ENCODE measurements at places on chromosomes 7 and 10.
A peak's percentile ranks its signal among the peaks of the same experiment; 100 is the strongest.

- no peak for DNase-seq
- H3K27me3 ChIP-seq = no peaks in the 10 kb centered on the region
- no peak overlapping the region for H3K27ac ChIP-seq
- H3K4me1 ChIP-seq = no peaks in the 10 kb centered on the region
- H3K36me3 ChIP-seq = no peaks in the 10 kb centered on the region
These were observed 71.6 kb upstream of the ZPBP start for GRCh38 chr7:50164559-50165170.

DNA sequence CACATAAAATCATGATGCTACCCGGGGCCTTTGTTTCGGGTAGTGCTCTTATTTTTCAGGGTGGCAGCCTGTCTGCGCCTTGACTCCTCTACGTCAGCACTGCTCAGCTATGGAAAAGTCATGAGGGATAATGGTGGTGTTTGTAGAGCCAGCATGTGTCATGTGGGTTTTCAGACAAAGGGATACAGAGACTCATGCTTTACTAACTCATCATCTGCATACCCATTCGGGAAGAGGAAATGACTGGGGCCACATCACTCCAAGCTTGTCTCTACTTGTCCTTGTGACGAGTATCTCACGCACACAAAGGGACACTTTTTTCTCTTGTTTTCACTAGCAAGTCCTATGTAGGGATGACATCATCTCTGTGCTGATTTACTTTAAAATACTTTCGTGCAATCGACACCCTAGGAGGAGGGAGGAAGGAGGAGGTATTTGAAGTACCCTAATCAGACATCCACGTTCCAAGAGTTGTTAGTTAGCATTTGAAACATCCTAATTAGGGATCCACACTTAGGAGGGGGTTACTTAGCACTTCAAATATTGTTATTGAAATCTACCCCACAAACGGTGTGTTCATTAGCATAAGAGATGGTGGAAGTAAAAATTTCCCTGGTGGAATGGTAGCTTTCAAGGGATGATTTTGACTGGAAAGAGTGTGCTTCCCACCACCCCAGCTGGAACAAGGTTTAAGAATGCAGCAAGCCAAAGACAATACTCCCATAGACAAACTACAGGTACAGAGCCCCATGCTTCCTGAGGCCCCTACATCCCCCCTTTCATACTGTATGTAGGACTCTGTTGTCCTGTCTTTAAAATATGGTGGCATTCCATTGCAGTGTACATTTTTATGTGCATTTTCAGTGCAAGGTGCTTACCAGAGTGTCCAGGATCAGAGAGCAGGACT is 52.0 kb downstream of the THNSL1 start:
- DNase-seq = no peak
- H3K4me1 ChIP-seq = no peaks in the 10 kb centered on the region
- H3K36me3 ChIP-seq = no peaks in the 10 kb centered on the region
- H3K4me3 ChIP-seq = no peak overlapping the region

DNA sequence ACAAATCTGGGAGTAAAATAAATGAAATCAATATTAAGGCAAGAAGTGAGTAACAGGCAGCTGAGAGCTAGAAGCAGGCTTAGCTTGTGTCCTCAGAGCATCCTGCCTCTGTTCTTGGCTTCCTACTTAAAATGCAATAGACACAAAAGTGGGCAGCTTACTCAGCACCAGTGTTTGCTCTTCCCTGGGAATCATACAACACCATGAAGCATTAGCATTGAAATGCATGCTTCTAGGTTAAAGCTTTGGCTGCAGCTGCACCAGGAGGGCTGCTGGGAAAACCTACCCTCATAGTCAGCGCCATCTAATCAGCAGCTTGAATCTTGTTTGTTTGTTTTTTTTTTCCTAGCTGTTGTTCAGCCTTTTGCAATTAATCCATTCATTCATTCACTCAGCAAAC is 104.2 kb upstream of the VWC2 start:
- H3K4me1 ChIP-seq = no peaks in the 10 kb centered on the region
- H3K36me3 ChIP-seq = no peaks in the 10 kb centered on the region
- peaks cover 3% of the 10 kb centered on the region for H3K27me3 ChIP-seq
- DNase-seq = no peak

GRCh38 chr10:89466599-89467035 is 52.2 kb downstream of the IFIT5 start:
- H3K4me1 ChIP-seq = peaks cover 13% of the 10 kb centered on the region
- DNase-seq = no peak
- H3K27ac ChIP-seq = peak overlapping the region; percentile 70
- no peaks in the 10 kb centered on the region for H3K27me3 ChIP-seq
- H3K36me3 ChIP-seq = no peaks in the 10 kb centered on the region

GRCh38 chr10:115814542-115814941 is 458.5 kb downstream of the GFRA1 start:
- DNase-seq = no peak
- H3K36me3 ChIP-seq = no peaks in the 10 kb centered on the region

DNA sequence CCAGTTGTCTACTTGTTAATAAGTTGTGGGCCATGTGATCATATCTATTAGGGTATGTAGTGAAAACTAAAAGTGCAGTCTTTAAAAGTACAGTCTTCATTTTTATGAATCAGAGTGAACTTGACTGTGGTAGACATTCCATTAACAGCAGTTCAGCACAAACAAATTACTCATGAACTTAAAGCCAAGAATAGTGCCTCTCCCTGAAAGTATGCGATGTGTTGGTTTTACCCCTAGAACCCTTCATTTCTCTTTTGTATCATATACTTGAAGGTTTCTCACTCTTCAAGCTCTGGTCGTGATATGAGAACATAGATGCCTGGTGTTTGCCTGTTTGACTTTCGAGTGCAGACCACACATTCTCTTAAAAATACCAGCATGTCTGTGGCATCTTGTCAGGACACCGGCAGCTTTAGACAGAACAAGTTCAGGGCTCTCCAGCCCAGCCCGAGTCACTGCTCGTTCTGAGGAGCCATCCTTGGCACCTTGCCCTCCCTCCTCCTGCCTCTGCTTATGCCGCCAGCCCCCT is 159.3 kb downstream of the LCOR start:
- H3K27me3 ChIP-seq = no peaks in the 10 kb centered on the region
- peaks cover 6% of the 10 kb centered on the region for H3K4me1 ChIP-seq
- H3K4me3 ChIP-seq = no peak overlapping the region
- H3K27ac ChIP-seq = no peak overlapping the region
- no peak for DNase-seq
- no peaks in the 10 kb centered on the region for H3K36me3 ChIP-seq

- peaks cover 34% of the 10 kb centered on the region for H3K4me1 ChIP-seq
- H3K36me3 ChIP-seq = peaks cover 28% of the 10 kb centered on the region
- no peak overlapping the region for H3K4me3 ChIP-seq
- H3K27ac ChIP-seq = no peak overlapping the region
- DNase-seq = no peak
- no peaks in the 10 kb centered on the region for H3K27me3 ChIP-seq
These were observed 19.0 kb downstream of the NUDCD3 start for GRCh38 chr7:44471436-44471835.

GRCh38 chr7:155365146-155365874 is 67.6 kb downstream of the INSIG1 start:
- no peaks in the 10 kb centered on the region for H3K4me1 ChIP-seq
- no peak overlapping the region for H3K27ac ChIP-seq

DNA sequence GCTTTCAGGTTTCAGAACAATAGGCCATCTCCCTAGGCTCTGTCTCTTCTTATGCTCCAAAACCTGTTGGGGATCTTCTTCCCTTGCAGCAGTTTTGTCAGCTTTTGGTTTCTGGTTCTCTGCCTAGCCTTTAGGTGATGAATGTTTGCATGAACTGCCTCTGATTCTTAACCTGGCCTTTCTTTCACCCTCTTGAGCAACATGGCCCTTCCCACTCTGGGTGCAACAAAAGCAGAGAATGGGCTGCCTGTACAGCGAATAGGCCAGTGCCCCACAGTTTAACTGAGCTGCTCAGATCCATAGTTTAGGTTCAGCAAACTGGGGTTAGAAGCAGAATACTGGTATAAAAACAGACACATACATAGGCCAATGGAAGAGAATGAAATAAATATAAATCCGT is 18.1 kb upstream of the NUP205 start:
- no peak overlapping the region for H3K4me3 ChIP-seq
- DNase-seq = no peak
- H3K27me3 ChIP-seq = no peaks in the 10 kb centered on the region
- H3K4me1 ChIP-seq = no peaks in the 10 kb centered on the region

DNA sequence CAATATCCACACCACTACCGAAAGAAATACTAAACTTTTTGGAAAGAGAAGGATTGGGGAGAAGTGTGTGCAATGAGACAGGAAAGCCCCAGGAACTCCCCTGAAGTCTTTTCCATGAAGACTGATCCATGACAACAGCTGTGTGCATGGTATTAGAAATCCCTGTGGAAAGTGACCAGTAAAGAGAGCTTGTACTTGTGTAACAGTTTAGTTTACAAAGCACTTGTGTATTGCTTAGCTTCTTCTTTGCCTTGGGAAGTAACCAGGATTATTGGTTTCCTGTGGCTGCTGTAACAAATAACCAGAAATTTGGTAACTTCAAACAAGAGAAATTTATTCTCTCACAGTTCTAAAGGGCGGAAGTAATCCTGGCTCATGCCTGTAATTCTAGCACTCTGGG is 18.8 kb downstream of the TFAM start:
- no peak overlapping the region for H3K27ac ChIP-seq
- H3K4me1 ChIP-seq = peaks cover 5% of the 10 kb centered on the region
- no peaks in the 10 kb centered on the region for H3K36me3 ChIP-seq

GRCh38 chr10:55410415-55410885 is 609.4 kb upstream of the PCDH15 start:
- peak overlapping the region; percentile 55 for H3K27ac ChIP-seq
- H3K4me1 ChIP-seq = peaks cover 5% of the 10 kb centered on the region
- H3K27me3 ChIP-seq = no peaks in the 10 kb centered on the region
- H3K36me3 ChIP-seq = no peaks in the 10 kb centered on the region
- DNase-seq = no peak

- no peaks in the 10 kb centered on the region for H3K36me3 ChIP-seq
- H3K4me3 ChIP-seq = no peak overlapping the region
- no peaks in the 10 kb centered on the region for H3K27me3 ChIP-seq
These were observed 97.1 kb downstream of the GNAI1 start for GRCh38 chr7:80231707-80232106.

- peaks cover 4% of the 10 kb centered on the region for H3K27me3 ChIP-seq
- DNase-seq = no peak
- no peak overlapping the region for H3K4me3 ChIP-seq
- H3K36me3 ChIP-seq = no peaks in the 10 kb centered on the region
These were observed 112.5 kb upstream of the UNC5B start for GRCh38 chr10:71099731-71100361.

DNA sequence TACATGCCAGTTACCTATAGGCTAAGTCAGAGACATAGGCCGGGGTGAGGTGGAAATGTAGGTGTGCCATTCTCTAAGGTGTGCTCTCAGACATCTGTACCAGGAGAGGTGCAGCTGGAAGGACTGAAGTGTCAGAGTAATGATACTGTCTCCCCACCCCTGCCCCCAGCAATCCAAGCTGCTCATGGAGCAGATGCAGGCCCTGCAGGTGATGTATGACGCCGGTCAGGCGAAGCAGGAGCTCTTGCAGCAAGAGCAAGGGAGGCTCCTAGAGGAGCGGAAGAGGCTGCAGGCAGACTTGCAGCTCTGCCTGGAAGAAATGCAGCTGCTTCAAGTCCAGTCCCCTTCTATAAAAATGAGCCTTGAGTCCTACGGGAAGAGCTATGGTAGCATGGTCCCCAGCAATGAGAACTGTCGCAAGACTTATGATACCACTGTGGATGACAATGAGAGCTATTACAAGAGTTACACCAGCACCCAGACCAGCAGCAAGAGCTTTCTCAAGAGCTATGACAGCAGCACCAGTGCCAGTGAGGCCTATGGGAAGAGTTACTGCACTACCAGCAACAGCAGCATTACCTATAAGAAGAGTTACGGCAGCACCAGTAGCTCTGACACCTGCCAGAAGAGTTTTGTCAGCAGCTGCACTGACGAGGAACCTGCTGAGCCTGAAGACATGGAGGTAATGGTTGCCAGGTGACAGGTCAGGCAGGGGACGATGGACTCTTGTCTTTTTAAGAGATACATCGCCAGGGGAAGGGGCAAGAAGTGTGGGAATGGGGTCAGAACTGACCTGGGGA is 18.4 kb upstream of the FLNC start:
- peaks cover 4% of the 10 kb centered on the region for H3K36me3 ChIP-seq
- DNase-seq = no peak
- no peaks in the 10 kb centered on the region for H3K4me1 ChIP-seq
- no peak overlapping the region for H3K4me3 ChIP-seq

- no peaks in the 10 kb centered on the region for H3K27me3 ChIP-seq
- DNase-seq = no peak
- peak overlapping the region; percentile 14 for H3K27ac ChIP-seq
- H3K4me3 ChIP-seq = peak overlapping the region; percentile 40
- H3K4me1 ChIP-seq = peaks cover 71% of the 10 kb centered on the region
- peaks cover 6% of the 10 kb centered on the region for H3K36me3 ChIP-seq
These were observed 14.3 kb downstream of the CHST3 start for GRCh38 chr10:71978476-71978875.

- no peak overlapping the region for H3K4me3 ChIP-seq
- H3K27me3 ChIP-seq = no peaks in the 10 kb centered on the region
- no peaks in the 10 kb centered on the region for H3K4me1 ChIP-seq
- no peak overlapping the region for H3K27ac ChIP-seq
- H3K36me3 ChIP-seq = no peaks in the 10 kb centered on the region
These were observed 159.5 kb upstream of the WDR11 start for GRCh38 chr10:120691625-120692024.

- H3K27ac ChIP-seq = no peak overlapping the region
- H3K27me3 ChIP-seq = no peaks in the 10 kb centered on the region
- DNase-seq = no peak
- peak overlapping the region; percentile 17 for H3K4me3 ChIP-seq
These were observed 44.0 kb downstream of the NRP1 start for GRCh38 chr10:33290321-33291052.

GRCh38 chr10:71517298-71518169 is 120.8 kb downstream of the CDH23 start:
- no peak overlapping the region for H3K27ac ChIP-seq
- no peaks in the 10 kb centered on the region for H3K36me3 ChIP-seq
- H3K4me1 ChIP-seq = peaks cover 12% of the 10 kb centered on the region
- H3K4me3 ChIP-seq = no peak overlapping the region

GRCh38 chr7:25549271-25549921 is 321.1 kb upstream of the NPVF start:
- peaks cover 55% of the 10 kb centered on the region for H3K4me1 ChIP-seq

DNA sequence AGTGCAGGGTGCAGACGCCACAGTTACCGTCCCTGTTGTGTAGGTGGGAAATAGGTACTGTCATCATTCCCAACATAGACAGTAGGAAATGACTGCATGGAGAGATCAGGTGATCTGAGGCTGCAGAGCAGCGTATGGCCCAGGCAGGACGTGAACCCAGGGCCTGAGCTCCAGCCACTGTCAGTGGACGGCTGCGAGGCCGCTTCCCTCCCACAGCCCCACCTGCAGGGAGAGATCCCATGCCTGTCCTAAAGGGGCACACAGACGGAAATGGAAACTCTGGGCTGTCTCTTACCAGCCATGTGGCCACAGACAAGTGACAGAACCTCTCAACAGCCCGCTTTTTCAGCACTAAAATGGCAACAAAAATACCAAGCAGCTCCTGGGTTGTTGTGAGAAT is 44.5 kb upstream of the MNX1 start:
- peak; percentile 34 for DNase-seq
- no peaks in the 10 kb centered on the region for H3K36me3 ChIP-seq
- H3K27me3 ChIP-seq = peaks cover 41% of the 10 kb centered on the region
- H3K4me1 ChIP-seq = no peaks in the 10 kb centered on the region
- no peak overlapping the region for H3K4me3 ChIP-seq
- no peak overlapping the region for H3K27ac ChIP-seq
